Fibroblast of villous mesenchyme (primary cell): ENCODE measurements at places on chromosomes 12 and 14.

DNA sequence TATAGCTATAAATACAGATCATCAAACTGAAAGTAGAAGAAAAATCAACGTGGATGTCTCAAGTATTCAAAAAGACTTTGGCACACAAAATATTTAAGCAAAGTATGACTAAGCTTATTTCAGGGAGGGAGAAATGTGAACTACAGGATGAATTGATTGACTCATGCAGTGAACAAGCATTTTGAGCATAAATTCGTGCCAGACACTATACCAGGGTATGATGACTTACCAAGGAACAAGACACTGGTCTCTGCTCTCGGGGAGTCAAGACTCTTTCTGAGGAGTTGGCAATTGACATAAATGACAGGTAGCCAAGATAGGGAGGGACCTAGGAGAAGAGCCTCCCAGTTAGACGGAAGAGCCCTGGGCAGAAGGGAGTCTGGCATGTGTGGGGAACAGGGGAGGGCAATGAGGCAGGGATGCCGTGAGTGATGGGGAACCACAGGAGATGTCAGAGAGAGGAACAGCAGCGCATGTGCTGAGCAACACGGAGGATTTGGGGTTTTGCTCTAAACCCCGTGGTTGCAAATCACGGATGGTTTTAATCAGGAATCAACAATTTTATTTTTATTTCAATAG lies 115.2 kb downstream of the TMEM132D start:
- no peak for DNase-seq

GRCh38 chr14:104320611-104321086 lies 182.3 kb downstream of the KIF26A start:
- DNase-seq, result no peak

DNA sequence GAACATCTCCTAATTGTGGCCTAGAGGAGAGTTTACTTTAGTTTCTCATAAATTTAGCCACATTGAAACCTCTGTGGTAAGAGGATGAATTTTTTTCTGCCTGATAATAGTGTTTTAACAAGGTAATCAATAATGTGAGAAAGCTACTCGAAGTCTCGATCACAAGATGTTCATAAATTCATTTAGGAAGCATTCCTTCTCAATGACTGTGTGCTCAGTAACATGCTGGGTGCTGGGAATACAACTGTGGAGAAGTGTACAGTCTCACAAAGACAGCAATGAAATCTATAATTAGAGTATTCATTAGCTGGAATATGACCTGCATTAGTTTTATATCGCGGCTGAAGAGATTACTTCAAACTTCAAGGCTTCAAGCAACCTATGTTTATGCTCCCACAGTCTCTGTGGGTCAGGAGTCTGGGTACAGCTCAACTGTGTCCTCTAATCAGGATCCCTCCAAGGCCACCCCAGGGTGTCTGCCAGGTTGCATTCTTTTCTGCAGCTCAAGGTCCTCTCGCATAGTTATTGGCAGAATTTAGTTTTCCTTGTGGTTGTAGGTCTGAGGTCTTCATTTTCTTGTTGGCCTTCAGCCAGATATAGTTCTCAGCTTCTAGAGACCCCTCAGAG lies 167.6 kb downstream of the ANO4 start:
- peak; percentile 11 for DNase-seq

DNA sequence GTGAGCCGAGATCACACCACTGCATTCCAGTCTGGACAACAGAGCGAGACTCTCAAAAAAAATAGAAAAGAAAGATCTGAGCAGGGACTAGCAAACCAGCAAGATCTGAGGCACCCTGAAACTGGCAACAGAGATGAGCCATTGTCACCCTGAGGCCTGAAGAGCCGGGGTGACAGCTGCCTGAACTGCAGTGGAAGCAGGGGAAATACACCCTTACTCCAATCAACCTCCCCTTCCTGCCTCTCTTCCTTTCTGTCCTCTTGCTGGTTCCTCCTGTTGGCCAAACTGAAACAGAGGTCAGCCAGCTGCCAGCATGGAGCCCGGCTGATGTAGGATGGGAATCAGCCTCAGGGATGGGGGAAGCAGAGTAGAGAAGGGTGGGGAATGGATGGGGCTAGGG lies 192.0 kb downstream of the CHST11 start:
- no peak for DNase-seq

DNA sequence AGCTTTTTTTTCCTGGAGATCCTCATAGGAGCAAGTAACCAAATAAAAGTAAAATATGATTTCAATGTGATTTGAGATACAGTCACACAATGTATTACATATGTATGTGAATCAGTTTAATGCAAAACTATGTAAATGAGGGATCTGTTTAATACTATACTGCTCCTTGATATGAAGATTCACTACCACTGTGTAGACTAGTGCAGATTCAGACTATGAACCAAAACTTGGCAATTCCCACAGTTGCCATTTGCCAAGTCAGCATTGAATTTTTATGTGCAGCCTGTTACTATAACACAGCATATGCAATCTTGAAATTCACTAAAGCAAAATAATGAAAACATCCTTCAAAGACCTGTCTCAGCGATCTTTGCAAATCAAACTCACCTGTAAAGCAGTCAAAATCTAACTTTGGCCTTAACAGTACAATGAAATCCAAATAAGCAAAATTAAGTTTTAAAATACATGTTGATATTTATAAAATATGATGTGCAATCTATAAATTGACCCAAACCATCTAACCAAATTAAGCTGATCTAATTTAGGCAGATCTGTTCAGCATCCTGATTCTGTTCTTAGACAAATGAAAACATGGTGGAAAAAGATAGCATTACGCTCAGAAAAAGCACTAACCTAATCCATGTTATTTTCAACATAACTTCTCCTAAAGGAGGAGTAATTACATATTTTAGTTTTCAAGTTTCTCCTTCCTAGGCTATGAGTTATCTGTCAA lies 25.5 kb upstream of the LMNTD1 start:
- no peak for DNase-seq

DNA sequence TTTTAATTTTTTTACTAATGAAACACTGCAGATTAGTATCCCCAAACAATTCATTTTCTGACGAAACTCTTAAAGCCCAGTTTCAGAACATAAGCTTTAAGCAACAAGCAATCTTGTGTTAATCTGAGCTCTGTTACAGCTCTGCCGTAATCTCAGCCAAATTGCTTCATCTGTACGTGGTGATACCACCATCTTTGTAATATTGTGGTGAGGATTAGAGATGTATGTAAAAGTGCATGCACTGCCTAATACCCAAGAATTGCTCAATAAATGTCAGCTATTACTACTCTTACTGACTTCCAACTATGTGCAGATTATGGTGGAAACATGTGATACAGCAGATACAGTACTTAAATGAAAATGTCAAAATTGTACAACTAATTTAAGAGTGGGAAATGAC lies 1.8 kb downstream of the AKAP5 start:
- peak; percentile 86 for DNase-seq

GRCh38 chr12:124636138-124636978 lies 68.9 kb upstream of the NCOR2 start:
- DNase-seq, result peak; percentile 91

DNA sequence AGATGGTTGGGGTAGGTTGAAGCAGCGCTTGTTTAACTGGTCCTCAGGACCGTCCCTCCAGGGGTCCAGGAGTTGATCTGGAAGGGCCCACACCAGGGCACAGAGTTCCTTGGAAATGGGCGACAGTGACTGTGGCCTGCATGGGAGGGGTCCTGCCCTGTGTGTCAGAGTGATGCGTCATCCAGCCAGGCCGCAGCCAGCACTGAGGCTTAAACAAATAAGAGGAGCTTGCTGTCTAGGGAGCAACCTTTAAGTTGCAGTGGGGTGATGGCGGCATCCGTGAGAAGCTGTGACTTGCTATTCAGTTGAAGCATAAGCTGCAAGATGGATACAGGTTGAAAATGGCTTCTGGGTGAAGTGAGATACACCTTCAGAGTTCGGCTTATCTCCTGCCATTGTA lies 20.2 kb downstream of the DCAF4 start:
- no peak for DNase-seq

- DNase-seq, result peak; percentile 22
Observed at GRCh38 chr12:93199831-93200236, 177.9 kb upstream of the NUDT4 start.

DNA sequence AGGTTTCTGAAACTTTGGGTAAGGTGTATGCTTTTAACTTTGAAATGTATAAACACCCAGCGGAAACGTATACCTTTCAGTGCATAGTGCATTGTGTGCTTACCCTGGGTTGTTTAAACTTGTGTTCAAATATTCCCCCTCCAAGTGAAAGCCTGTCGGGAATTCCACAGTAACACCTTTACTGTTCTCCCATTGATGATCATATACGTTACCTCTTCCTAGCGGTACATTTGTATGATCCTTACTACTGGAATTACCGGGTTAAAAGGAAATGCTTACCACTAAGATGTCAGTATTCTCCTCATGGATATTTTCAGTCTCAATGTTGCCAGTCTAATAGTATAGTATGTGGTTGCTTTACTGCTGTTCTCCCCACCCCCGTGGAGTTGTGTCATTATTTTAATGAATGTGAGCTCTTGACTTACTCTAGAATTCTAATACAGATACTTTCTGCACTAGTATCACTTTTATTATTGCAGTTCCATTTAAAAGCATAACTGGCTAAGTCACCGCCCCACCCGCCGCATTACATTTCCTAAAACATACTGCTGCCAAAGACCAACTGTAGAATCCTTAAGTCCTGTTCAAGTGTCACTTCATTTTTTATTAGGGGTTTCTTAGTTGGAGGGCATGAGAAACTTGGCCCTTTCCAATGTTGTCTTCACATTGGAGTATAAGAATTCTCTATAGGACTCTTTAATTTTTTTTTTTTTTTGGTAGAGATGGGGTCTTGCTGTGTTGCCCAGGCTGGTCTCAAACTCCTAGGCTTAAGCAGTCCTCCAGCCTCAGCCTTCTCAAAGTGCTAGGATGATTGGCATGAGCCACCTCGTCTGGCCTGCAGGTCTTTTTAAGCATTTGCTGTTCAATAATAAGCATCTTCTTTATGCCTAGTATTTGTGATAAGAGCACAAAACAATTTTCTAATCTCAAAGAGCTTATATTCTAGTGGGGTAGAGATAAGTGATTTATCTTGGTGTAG lies 24.9 kb downstream of the NUDT4 start:
- DNase-seq, result no peak

- DNase-seq, result no peak
Observed at GRCh38 chr12:98007963-98008362, 507.4 kb upstream of the TMPO start.

GRCh38 chr14:63266106-63266505 lies 52.6 kb downstream of the GPHB5 start:
- no peak for DNase-seq

DNA sequence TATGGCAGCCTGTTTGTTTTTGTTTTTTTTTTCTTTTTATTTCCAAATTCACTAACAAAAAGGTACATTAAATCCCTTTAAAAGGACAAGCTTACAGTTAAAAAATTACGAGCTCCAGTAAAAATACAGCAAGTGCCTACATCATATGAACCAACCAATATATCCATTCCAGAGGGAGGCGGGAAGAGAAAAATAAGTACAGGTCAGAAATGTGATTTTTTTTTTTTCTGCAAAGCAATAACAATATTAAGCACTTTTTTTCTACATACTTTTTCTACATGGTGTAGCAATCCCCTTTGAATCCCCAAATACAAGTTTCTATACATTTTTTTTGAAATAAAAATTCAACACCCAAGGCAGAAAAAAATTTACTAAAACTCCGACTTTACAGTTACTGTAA lies 100.6 kb downstream of the BCL11B start:
- no peak for DNase-seq

GRCh38 chr12:108551535-108551934 lies 9.4 kb downstream of the SART3 start:
- peak; percentile 78 for DNase-seq

GRCh38 chr14:41130274-41130673 lies 476.4 kb upstream of the LRFN5 start:
- DNase-seq, result no peak

DNA sequence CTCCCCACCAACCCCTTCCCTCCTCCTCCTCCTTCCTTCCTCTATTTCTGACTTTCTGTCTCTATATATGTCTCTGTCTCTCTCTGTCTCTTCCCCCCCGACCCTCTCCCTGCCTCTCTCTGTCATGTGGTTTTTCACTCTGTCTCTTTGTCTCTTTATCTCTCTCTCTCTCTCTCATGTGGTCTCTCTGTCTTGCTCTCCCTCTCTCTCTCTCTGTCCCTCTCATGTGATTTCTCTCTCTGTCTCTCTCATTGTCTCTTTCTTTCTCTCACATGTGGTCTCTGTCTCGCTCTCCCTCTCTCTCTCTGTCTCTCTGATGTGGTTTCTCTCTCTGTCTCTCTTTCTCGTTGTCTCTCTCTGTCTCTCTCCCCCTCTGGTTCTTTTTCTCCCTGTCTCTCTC lies 59.3 kb downstream of the PHETA1 start:
- DNase-seq, result no peak

DNA sequence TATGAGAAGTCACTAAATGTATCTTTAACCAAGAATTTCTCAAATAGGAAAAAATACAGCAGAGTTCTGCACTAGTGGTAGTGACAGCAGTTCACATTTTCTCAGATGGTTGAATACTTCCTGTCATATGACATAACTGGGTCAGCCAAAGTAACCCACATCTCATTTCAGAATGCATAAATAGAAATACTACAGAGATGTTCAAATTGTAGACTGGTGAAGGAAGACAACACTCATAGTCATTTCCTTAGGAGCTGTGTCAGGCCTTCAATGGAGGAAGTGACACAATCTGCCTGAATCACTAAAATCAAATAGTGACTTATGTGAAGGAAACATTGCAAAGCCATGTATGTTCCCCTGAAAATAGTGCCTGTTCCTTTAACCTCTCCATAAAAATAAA lies 32.4 kb downstream of the FERMT2 start:
- no peak for DNase-seq

GRCh38 chr14:89889626-89890025 lies 64.9 kb downstream of the EFCAB11 start:
- DNase-seq, result no peak

GRCh38 chr14:99134516-99135046 lies 137.4 kb downstream of the BCL11B start:
- no peak for DNase-seq

GRCh38 chr14:94028450-94028826 lies 2.3 kb downstream of the OTUB2 start:
- DNase-seq, result no peak

- no peak for DNase-seq
Observed at GRCh38 chr12:109771746-109772621, 58.4 kb downstream of the FAM222A start.

- no peak for DNase-seq
Observed at GRCh38 chr12:128795530-128796361, 28.0 kb downstream of the SLC15A4 start.

DNA sequence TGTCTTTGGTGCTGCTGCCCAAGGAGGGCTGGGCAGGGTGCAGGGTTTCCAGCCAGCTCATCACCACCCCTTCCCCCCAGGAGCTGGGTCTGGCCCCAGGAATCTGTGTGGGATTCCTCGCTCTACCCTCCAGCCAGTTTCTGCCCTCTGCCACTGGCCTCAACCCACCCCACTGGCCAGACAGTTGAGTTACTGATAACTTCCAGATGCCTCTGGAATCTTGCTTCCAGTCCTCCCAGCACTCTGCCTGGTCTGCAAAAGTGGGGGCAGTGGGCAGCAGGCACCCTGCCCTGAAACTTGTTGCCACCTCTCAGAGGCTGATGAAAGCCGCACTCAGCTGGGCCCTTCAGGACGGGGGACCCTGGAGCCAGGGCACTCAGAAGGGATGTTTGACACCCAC lies 20.1 kb upstream of the TBX3 start:
- DNase-seq, result no peak

- DNase-seq, result no peak
Observed at GRCh38 chr12:112430929-112431328, 12.2 kb downstream of the PTPN11 start.

- peak; percentile 52 for DNase-seq
Observed at GRCh38 chr12:79725987-79726386, 35.2 kb upstream of the PAWR start.

- DNase-seq, result peak; percentile 34
Observed at GRCh38 chr12:24617471-24617870, 331.4 kb downstream of the BCAT1 start.

GRCh38 chr12:57859121-57859520 lies 12.6 kb upstream of the CTDSP2 start:
- no peak for DNase-seq
